ENCODE measurements at places on chromosomes 1 and 21.

GRCh38 chr1:218392780-218393179 is 47.6 kb downstream of the TGFB2 start:
- DNase-seq, result no peak

DNA sequence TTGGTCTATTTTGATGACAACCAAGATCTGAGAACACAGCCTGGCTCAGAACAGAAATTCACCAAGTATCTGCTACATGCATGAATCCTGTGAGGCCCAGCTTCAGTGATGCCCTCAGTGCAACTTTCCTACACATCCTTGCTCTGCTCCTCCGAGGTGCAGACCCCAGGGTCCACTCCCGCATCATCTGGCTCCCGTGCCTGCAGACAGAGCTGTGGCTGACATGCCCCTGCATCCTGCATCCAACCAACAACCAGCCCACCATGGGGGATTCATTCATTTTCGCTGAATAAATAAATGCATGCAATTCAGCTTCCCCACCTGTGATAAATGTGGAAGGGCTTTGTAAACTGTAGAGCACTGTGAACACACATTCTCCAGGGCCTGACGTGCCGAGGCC is 112.3 kb downstream of the GLIS1 start:
- DNase-seq, result no peak

DNA sequence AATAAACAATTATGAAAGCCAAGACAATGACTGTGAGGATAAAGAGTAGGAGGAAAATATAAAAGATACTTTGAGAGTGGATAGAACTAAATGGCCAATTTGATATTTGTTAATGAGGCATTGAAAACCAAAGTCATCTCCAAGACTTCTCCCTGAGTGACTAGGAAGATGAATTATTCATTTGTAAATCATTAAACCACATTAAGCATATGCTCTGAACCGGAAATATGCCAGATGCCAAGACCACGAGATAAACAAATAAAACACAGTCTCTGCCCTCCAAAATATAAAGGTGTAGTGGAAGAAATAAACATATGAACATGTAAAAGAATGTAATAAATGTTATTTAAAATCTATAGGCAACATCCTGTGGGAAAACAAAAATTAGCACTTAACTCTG is 78.8 kb downstream of the MRPL39 start:
- DNase-seq, result no peak

DNA sequence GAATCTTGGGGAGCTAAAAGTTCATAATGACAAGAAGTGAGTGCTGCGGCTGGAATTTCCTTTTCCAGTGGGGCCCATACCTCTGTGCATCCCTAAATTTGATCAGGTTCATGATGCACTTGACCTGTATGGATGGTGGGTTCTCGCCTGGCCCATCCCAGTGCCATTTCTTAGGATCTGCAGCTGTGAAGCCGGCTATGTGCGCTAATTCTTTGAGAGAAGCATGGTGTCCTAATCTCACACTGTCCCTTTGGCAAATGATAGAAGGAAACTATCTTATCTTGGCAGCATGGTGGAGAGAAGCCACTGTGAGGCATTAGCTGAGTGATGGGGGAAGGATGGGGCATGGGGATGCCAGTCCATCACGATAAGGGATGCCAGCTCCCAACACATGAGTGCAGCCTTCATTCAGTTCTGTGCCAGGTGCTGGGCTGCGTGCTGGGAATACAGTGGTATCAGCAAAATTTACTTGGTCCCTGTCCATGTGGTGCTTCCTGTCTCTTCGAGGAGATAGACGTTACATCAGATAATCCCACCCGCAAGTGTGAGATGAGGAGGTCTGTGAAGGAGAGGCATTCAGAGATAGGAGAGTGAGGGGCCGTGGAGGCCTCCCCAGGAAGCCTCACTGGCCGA is 30.5 kb downstream of the STUM start:
- no peak for DNase-seq

- DNase-seq, result no peak
Measured at GRCh38 chr1:185450917-185451316, 133.9 kb upstream of the IVNS1ABP start.

- DNase-seq, result no peak
Measured at GRCh38 chr1:156676114-156676819, 940 bp downstream of the NES start.

- no peak for DNase-seq
Measured at GRCh38 chr21:38806942-38807284, 1.2 kb downstream of the ETS2 start.

DNA sequence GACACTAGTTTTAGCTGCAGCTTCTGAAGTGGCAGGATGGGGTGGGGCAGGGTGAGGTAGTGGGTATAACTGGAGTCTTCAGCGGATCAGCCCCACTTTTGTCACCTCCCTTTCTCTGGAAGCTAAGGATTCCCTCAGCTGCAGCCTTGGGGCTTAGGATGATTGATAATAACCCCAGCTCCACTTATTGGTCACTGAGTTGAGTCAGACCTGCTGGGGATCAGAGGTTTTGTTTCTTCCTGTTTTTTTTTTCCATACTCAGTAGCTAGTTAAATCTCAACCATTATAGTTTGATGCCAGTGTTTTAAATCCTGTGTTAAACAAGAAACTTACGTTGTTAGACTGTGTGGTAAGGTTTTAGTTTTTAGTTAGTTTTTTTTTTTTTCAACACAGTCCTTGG is 57.2 kb downstream of the LAMC1 start:
- DNase-seq, result no peak

GRCh38 chr1:108758796-108759195 is 12.3 kb downstream of the STXBP3 start:
- no peak for DNase-seq

- no peak for DNase-seq
Measured at GRCh38 chr1:211114446-211114845, 19.5 kb downstream of the KCNH1 start.

DNA sequence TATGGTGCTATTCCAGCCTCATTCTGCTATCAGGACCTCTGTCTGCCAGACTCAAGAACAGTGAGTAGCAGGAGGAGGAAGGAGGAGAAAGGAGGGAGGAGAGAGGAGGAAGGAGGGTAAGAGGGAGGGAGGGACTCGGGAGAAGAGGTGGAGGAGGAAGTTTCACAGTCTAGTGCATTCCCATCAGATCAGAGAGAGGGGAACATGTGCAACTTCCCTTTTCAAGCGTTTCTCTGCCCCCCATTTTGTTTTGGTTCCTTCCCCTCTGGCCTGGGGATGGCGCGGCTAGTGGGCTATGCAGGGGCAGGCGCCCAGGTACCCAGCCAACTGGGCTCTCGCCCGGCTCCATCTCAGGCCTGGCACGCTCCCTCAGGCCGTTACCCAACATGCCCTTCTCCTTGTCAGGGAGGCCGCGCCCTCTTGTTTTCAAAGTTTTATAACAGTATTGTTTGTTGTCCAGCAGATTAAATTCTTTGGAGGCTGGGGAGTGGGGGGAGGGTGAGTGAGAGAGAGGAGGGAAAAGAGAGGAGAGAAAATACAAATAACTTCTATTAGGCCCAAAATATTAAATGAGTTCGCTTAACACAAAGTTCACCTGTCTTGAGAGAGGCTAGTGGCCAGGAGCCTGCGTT is 56.0 kb downstream of the CD46 start:
- no peak for DNase-seq

DNA sequence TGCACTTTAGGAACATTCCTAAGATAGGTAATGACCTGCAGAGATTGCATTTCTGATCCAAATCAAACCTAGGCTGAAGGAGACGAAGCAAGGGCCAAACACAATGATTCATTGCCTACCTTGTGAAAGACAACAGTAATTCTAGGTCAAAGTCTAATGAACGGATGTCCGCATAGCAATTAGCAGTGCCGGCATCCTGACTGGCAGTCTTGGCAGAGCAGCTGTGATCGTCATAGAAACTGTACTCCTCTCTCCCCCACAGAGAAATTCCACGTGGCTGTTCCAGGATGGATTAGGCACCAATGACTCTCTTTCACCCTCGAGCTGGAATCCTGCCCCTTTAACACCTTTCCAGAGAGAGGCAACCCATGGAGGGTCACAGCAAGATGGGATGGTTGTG is 28.9 kb upstream of the VAV3 start:
- no peak for DNase-seq

DNA sequence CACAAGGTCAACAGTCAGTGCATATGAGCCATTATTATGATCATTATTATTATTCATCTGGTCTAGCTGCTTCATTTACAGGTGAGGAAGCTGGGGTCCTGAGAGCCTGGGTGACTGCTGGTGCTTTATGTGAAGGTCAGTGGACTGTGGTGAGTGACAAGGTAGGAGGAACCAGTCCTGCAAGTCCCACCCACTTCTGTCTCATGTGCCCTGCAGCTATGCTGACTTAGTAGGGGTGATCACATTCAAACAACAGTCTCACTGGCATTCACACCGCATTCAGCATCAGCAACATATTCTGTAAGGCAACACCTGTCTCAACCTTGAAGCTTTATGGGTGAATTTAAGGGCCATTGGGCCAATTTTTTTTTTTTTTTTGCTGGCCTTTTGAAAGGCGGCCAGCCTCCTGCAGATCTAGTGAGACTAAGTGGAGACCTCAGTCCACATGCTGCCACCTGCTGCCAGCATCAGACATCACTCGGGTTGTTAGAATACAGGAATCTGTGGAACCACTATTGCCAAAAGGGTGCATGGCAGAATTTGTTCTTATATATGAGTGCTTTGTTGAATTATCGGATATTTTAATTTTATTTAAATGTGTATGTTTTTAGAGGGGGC is 59.9 kb upstream of the CACNA1E start:
- DNase-seq, result no peak

DNA sequence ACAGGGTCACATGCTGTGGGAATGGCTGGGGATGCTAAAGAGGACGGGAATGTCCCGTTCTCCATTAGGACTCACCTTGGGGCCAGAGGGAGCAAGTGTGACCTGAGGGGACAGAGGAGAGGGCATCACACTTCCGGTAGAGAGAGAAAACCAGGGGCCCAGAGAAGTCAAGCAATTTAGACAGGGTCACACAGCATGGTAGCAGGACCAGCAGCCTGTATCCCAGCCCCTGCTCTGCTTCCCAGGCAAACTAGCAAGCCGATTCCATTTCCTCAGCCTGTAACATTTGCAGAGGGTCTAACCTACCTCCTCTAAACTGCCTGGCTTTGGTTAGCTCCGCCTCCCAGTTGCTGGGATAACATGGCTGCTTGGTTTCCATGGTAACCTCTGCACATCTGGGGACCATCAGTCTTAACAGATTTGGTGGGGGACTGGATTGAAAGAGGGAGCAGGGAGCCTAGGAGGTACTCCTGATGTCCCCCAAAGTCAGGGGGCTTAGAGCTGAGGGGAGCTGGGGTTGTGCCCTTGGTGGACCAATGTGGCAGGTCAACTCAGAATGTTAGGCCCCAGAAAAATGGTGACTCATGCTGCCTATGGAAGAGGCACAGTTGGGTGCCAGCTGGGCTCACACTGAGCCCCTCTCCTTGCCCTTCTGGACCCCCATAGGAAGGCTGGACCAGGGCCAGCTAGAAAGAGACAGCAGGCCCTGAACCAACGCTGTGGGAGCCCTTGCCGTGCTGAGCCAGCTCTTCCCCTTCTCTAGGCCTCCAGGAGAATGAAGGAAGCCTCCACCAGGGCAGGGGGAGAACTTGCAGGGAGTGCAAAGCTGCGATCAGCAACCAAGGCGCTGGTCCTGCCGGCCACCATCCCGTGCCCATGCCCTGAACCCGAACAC is 9.5 kb downstream of the COL16A1 start:
- no peak for DNase-seq

DNA sequence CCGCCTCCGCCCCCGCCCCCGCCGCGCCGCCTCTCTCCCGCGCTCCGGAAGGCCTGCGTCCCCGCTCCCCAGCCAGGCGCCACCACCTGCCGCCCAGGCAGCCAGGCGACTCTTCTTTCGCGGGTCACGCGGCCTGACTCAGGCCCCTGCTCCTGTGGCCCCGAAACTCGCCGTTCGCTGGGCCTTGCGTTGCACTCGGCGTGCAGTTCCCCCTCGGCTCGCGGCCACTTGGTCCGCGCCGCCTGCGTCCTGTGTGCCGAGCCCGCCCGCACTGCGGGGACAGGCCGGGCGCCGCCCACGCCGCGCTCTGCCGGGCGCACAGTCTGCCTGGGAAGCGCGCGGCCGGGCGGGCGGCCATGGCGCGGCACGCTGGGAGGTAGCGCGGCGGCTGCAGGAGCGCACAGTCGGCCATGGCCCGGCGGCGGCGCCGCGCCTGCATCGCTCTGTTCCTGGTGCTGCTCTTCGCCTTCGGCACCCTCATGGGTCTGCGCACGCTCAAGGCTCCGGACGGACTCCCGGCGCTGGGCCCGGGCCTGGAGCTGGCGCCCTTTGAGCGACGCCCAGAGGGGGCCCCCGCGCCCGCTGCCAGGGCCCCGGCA is at the start of gene MANEAL:
MANEAL (plus strand) TSS at position 75 of the 599 bp plus-strand sequence; CDS start at position 411, 336 bp downstream.
- no peak for DNase-seq

- no peak for DNase-seq
Measured at GRCh38 chr1:46665983-46666382, 2.2 kb downstream of the ATPAF1 start.

DNA sequence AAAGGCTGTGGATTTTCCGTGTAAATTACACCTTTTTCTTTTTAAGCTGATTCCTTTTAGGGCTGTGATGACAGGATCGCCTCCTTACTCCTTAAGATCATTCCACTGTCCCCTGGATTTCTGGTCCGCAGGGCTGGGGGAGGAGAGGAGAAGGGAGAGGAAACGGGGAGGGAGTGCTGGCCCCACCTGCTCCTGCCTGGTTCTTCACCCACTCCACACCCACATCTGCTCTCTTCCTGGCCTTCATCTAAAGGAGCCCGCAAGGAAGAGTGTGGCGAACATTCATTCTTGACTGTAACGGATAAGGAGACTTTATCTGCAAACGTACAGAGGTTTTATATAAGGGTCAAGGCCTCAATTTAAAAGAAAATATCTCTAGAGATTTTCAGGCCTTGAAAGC is 242.0 kb downstream of the RHOU start:
- no peak for DNase-seq

GRCh38 chr1:178931858-178932551 is 61.1 kb upstream of the ANGPTL1 start:
- DNase-seq, result no peak

DNA sequence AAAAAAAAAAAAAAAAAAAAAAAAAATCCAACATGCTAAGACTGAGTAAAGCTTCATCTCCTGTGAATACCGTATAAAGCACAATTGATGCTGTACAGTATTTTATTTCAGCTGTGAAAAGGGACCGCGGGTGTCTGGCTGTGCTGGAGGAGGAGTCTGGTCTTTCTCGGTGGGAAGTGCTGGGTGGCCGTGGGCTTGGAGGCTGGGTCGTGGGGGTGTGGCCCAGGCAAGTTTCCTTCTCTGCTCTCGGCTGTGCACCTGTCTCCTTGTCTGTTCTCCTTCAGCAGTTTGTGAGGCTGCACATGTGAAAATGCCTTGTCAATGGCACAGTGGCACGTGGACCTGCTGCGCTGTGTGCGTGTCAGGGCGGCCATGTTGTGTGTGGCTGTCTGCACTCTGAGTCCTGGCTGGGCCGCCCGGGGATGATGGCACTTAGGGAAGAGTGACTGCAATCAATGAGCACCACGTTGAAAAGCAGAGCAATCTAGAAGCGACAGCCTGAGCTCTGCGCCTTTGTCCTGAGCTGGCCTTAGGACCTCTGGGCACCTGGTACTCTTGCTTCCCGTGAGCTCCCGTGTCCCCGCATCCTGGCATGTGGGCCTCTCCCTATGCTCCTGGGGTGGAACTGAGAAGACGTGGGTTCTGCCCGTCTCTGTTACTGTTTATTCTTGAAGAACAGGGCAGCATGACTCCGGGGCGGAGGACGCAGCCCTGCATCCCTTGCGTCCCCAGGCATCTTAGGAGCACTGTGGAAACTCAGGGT is 14.5 kb downstream of the AGPAT3 start:
- DNase-seq, result no peak

- DNase-seq, result no peak
Measured at GRCh38 chr21:34203851-34204420, 130.6 kb downstream of the MRPS6 start.

- no peak for DNase-seq
Measured at GRCh38 chr1:248850124-248850523, 8.8 kb downstream of the ZNF692 start.

GRCh38 chr21:42691901-42692559 is 38.6 kb downstream of the PDE9A start:
- no peak for DNase-seq

Data from T-helper 9 cell (primary cell).